ENCODE measurements at places on chromosomes 3 and 15.

GRCh38 chr15:71888797-71889196 is 78.4 kb downstream of the NR2E3 start:
- DNase-seq, result no peak

GRCh38 chr3:195268576-195269309 is 2.2 kb downstream of the XXYLT1 start:
- DNase-seq, result no peak

GRCh38 chr3:167166594-167167253 is 213.4 kb downstream of the ZBBX start:
- no peak for DNase-seq

GRCh38 chr15:59548501-59549226 is 62.9 kb upstream of the GCNT3 start:
- no peak for DNase-seq

GRCh38 chr3:142904639-142905436 is 16.0 kb upstream of the PCOLCE2 start:
- peak; percentile 14 for DNase-seq

GRCh38 chr15:71893691-71894090 is 83.3 kb downstream of the NR2E3 start:
- no peak for DNase-seq

- DNase-seq, result no peak
These were observed 33.1 kb downstream of the NBEAL2 start for GRCh38 chr3:47012342-47013230.

GRCh38 chr3:18758047-18758704 is 333.0 kb upstream of the SATB1 start:
- DNase-seq, result peak; percentile 89

- DNase-seq, result no peak
These were observed 19.9 kb upstream of the LRRC58 start for GRCh38 chr3:120369037-120369467.

DNA sequence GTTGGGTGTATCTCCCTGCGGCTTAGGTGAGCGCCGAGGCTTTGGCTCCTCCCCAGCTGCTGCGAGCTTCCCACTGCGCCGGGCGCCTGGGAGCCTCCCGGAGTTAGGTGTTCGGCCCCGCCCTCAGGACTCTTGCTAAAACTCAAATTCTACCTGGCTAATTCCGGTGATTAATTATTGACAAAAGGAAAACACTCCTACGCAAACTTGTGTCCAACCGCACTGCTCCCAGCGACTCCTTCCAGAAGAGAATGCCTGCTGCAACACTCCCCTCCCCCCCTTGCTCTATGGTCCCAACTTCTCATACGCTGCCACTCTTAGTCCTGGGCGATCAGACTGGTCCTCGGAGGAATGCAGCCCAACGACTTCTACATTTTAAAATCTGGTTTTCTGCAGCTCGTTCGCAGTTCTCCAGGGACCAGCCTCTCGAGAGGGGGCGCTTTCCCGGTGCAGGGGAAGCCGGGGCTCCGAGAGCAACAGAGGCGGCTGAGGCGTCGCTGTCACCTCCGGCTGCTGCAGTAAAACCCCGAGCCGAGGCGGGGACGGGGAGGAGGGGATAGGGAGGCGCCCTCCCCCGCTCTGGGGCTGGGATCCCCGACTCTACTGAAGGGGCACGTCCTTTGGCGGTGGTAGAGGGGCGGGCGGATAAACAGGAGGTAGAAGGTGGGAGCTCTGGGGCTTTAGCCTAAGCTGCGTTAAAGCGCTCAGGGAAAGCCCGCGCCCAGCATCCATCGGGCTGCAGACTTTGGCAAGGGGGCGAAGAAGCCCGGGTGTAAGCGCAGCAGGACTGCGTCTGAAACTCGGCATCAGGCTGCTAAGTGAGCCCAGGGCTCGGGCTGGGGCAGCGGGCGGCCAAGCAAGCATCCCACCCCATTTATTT is at the start of gene SPTSSB:
Gene SPTSSB, minus strand, starts transcription at position 77 of the 880 bp plus-strand sequence. CDS start 25,194 bp downstream, outside the sequence.
- DNase-seq, result peak; percentile 33

DNA sequence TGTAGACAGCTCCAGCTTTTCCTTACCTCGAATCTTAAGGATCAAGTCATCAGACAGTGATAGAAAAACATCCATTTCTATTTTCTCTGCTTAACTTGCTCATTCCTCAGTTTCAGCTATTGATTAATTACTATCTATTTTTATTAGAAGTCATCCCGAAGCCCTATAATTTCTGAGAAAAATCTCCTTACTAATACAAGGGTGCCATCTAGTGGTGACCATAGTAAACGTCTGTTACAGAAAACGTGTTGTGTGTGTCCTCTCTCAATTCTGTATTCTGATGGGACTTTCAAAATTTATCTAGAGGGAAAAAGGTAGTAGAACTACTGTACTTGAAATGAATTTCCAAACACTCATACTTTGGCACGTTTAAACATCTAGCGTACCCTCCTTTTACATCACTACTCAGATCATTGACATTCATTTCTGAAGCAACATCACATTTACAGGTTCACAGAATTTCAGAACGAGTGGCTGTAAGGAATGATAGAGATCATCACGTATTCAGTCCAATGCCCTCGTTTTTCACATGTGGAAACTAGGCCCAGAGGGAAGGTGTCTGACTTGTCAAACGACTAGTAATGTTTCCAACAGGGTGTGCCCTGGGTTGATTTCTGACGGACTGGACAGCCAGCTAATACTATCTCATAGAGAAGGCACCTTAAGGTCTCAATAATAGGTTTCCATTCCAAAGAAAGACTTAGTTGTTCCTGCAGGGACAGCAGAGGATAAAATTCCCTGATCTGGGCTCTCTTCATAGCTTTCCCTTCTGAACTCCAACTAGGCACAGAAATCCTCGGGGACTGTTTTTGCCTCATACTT is 25.6 kb downstream of the HACD2 start:
- DNase-seq, result peak; percentile 48

- DNase-seq, result no peak
These were observed 41.1 kb upstream of the MRPS22 start for GRCh38 chr3:139302801-139303113.

DNA sequence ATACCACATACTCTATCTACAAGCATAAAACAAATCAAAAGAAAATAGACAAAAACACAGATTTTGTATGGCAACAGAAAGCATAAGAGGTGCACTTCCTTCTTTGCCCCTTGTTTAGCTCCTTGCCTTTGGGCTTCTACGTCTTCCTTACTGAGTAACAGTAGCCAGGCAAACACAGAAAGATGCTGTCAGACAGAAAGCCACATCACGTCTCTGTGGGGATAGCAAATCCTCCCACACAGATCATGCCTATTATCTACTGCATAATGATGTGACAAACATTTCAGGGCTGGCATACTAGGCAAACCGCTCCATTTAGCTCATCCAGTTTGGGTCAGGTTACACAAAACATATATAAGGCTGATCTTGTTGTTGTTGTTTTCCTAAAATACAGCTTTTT is 92.7 kb downstream of the BOC start:
- DNase-seq, result no peak

DNA sequence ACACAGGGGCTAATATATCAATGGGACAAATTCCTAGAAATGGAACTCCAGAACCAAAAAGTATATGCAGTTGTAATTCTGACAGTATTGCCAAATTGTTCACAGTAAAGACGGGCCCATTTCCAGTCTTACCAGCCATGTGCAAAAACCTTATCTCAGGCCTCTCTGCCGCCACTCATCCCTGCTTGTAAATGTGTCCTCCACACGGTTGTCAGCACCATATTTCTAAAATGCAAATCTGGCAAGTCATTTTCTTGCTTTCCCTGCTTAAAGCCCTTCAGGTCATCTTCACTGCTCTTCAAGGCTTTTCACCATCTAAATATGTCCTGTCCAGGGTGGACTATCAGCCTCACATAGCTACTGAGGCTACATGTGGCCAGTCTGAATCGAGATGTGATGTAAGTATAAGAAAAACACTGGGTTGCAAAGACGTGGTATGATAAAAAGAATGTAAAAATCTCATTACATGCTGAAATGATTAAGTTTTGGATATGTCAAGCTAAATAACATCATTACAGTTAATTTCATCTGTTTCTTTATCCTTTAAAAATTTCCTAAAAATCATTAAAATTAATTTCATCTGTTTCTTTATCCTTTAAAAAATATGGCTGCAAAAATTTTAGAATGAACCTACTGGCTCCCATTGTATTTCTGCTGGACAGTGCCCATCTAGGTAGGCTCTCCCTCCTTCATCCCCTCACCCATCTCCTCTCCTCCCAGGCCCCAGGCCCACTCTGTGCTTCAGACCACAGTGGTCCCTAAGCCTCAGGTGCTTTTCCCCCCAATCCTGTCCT is 980 bp downstream of the PARP9 start:
- no peak for DNase-seq

GRCh38 chr15:26013981-26014380 is 150.9 kb upstream of the ATP10A start:
- no peak for DNase-seq

- no peak for DNase-seq
These were observed 288.3 kb downstream of the ULK4 start for GRCh38 chr3:41673650-41674049.

DNA sequence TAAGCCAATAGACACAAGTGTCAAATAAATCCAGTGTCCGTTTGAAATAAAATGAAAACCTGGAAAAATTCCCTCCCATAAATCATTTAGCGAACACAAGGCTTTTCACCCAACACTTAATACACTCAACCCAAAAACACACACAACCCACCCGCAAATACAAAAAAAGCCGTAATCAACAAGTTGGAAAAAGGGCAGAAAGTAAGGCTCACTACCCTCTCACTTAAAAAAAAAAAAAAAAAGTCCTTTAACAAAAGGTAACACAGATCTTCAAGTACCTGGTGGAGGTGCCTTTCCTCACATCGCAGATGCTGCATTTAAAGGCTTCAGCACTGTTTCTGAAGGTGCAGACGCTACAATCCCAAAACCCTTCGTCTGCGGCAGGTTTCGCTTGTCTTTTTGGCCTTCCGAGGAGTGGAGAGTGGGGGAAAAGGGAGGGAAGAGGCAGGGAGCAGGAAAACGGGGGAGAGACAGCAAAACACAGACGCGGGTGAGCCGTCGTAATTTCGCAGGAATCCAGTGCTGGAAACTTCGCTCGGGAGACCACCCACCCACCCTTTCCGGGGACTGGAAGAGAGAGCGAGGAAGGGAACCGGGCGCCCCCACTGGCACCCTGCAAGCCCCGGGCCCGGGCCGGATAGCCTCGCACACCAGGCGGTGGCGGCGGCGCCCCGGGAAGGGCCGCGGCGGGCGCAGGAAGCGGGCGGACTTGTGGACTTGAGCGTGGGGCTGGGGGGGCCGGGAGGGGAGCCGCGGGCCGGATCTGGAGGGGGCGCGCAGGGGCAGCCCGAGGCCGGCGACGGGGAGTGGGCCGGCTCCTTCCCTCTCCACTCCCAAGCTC is 401.8 kb downstream of the SHQ1 start:
- DNase-seq, result no peak

- peak; percentile 85 for DNase-seq
These were observed at the start of gene ZNF639 for GRCh38 chr3:179322286-179323196. Gene ZNF639 (plus strand): TSS chr3:179323031. CDS start chr3:179328294, 5,263 bp downstream.

DNA sequence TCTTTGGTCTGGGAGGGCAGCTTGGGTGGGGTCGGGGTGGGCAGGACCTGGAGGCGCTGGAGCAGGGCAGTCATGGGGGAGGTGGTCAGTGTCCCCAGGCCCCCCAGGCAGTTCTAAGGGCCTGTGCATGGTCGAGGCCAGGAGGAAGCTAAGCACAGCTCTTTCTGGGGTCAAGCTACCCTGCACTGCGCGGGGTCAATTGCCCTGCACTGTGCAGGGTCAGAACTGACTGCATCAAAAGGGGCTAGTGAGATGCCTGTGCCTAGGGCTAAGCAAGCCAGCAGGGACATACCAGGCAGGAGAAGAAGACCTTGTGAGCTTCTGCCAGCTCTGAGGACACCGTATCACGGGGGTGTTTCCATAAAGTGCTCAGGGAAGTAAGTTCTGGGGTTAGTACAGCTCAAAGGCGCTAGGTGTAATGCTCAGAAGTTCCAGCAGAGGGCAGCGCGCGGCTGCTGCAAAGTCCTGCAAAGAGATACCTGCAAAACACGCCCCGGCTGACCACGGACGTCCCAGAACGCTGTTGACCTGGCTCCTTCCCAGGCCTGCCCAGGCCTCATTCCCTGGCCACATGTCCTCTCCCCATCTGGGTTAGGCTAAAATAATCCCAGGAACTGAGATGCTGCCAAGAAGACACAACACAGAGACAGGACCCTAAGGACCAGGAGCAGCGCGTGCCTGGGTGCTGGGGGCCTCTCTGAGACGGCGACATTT is 18.8 kb upstream of the IQSEC1 start:
- peak; percentile 79 for DNase-seq

- DNase-seq, result no peak
These were observed 34.0 kb upstream of the TNFAIP8L3 start for GRCh38 chr15:51128701-51129100.

DNA sequence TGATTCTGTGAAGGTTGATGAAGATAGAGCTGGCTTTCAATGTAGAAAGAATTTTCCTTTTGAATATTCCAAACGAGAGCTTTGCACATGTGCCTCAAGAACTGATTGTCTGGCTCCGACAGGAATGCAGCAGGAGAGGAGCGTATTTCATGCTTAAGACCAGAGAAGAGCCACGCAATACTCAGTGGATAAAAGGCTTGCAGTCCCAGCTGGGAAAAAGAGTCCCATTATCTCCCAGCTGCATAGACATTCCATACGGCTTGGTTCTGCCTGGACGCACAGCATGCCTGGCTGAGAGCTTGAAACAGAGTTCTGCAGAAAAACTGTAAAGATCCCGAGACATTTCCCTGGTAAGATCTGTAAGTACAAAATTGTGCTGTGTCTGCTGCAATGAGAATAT is at the start of gene CNTN6:
Gene CNTN6, plus strand, starts transcription at position 254 of the 400 bp plus-strand sequence. CDS start 54,985 bp downstream, outside the sequence.
- DNase-seq, result no peak

DNA sequence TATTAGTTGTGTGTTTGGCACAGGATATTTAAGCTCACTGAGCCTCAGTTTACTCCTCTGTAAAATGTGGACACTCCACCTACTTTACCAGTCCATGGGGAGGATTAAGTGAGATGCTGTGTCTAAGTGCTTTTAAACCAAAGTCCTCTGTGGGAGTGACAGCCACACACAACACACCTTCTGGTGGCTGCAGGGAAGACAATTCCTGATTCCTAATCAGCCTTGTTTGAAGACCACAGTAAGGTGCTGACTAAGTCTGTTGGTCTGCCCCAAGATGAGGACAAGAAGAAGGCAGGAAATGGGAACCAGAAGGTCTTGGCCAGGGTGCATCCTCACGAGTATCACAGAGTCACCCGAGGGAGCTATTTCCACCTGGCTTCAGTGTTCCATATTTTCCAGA is 52.3 kb downstream of the EPHB1 start:
- no peak for DNase-seq

GRCh38 chr3:27500035-27500434 is 15.9 kb upstream of the SLC4A7 start:
- DNase-seq, result no peak

DNA sequence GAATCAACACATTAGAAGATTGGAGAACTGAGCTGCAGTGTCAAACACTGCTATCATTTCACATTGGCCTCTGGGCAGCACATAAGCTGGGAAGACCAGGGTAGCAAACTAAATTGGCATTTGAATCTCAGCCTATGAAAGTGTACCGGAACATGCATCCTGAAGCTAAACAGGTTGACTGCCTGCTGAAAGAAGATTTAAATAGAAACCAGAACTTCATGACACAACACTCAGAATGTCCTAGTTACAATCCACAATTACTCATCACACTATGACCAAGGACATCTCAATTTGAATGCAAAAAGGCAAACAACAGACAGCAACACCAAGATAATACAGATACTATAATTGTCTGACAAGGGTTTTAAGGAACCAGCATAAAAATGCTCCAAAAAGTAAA is 26.2 kb downstream of the TM2D3 start:
- DNase-seq, result peak; percentile 37
